Cortex of kidney (tissue), 1 donor: ENCODE measurements at places on chromosomes 13 and 19.

DNA sequence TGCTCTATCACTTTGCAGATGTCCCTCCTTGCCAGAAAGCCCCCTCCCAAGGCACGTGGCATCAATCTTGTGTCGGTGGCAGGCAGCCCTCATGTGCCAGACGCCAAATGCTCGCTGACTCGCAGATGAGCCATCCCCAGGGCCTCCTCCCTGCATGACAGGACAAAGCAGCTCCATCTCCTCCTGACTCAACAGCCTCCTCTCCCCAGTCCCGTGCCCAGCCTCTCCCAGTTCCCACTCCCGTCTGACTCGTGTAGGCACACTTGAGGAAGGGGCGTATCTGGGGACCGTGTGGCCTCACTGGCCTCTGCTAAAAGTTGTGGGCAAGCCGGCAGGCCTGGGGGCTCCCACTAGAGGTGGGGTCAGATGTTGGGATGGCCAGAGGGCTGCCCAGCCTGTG lies 133.6 kb downstream of the STK24 start:
- DNase-seq = no peak

DNA sequence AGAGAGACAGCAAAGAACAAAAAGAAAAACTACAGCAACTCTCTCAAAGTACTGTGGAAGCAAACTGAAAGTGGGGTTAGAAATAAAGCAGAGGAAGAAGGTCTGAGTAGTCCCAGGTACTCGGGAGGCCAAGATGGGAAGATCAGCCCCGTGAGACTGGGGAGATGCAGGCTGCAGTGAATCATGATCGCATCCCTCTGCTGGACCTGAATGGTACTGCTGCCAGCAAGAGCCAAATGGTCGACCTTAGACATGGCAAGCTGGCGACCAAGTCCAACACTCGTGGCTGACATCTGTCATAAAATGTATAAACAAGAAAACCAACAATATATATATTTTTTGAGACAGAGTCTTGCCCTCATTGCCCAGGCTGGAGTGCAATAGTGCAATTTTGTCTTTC lies 33.7 kb upstream of the ZNF724 start:
- no peak for DNase-seq

DNA sequence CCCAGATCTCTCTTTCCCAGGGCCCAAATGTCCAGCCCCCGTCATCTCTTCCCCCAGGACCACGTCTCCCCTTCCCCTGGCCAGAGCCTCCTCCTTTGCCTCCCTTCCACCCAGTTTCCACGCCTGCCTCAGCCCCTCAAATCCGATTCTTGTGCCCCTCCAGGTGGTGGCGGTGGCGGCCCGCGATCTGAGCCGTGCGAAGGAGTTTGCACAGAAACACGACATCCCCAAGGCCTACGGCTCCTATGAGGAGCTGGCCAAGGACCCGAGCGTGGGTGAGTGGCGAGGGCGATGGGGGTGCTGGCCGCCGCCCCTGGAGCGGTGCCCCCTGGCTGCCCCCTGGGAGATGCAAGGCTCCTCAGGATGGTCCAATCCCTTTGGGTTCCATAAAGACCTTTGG lies 1.3 kb downstream of the DHDH start:
- no peak for DNase-seq

- DNase-seq = no peak
Measured at GRCh38 chr13:23384111-23384510, 49.4 kb downstream of the SACS start.

DNA sequence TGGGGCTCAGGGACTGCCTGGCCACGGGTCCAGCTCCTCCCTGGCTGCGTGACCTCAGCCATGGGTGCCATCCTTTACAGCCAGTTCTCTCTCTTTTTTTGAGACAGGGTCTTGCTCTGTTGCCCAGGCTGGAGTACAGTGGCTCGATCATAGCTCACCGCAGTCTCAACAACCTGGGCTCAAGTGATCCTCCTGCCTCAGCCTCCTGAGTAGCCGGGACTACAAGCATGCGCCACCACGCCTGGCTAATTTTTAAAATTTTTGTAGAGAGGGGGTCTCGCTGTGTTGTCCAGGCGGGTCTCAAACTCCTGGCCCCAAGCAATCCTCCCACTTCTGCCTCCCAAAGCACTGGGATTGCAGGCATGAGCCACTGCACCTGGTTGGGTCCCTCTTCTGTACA lies 75.4 kb downstream of the PTPRS start:
- no peak for DNase-seq

- DNase-seq = no peak
Measured at GRCh38 chr13:30869491-30869890, 36.6 kb upstream of the MEDAG start.

GRCh38 chr13:52452470-52452869 lies 2.0 kb upstream of the VPS36 start:
- DNase-seq = no peak

DNA sequence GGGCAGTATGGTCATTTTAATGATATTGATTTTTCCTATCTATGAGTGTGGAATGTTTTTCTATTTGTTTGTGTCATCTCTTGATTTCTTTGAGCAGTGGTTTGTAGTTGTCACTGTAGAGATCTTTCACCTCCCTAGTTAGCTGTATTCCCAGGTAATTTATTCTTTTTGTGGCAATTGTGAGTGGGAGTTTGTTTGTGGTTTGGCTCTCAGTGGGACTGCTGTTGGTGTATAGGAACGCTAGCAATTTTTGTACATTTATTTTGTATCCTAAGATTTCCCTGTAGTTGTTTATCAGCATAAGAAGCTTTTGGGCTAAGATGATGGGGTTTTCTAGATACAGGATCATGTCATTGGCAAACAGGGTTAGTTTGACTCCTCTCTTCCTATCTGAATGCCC lies 28.9 kb downstream of the NBEA start:
- no peak for DNase-seq

DNA sequence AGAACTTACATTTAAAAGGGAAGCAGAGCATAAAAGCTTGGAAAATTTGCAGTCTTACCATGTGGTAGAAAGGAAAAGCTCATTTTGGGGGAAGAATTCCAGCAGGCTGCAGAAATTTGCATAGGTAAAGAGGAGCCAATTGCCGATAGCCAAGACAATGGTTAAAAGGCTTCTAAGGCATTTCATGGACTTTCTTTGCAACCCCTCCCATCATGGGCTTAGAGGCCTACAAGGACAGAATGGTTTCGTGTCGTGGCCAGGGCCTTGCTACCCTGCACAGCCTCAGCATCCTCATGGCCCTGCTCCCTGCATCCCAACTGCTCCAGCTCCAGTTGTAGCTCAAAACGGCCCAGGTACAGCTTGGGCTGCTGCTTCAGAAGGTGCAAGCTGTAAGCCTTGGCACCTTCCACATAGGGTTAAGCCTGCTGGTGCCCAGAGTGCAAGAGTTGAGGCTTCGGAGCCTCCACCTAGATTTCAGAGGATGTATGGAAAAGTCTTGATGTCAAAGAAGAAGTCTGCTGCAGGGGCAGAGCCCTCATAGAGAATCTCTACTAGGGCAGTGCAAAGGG lies 420.3 kb downstream of the PCDH17 start:
- no peak for DNase-seq

- no peak for DNase-seq
Measured at GRCh38 chr19:16218851-16219250, 21.1 kb downstream of the AP1M1 start.

- no peak for DNase-seq
Measured at GRCh38 chr13:62014299-62014698, 598.6 kb upstream of the PCDH20 start.

DNA sequence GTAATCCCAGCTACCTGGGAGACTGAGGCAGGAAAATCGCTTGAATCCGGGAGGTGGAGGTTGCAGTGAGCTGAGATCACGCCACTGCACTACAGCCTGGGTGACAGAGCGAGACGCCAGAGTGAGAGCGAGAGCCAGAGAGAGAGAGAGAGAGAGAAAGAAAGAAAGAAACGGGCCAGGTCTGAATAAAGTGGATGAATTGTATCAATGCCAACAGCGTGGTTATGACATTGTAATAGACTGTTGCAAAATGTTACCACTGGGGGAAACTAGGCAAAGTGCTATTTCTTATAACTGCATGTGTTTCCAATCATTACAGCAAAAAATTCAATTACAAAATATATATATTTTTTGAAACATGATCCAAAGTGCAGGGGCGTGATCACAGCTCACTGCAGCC lies 11.8 kb upstream of the BTBD2 start:
- no peak for DNase-seq

DNA sequence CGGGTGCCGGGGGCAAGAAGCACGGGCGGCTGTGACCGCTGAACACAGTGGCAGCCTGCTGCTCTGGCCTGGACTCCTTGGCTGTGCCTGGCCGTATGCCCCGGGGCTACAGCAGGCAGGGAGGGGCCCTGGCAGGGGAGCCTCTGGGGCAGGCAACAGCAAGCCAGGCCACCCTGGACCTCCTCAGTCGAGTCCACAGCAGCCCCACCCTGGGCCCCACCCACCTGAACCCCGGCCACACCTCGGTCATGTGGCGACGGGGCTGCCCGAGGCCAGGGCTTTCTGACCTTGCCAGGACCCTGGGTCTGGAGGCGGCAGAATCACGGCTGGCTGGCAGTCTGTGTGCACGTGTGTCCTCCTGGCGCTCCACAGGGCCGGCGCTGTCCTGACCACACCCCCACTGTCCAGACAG lies 8.7 kb downstream of the CILP2 start:
- no peak for DNase-seq

DNA sequence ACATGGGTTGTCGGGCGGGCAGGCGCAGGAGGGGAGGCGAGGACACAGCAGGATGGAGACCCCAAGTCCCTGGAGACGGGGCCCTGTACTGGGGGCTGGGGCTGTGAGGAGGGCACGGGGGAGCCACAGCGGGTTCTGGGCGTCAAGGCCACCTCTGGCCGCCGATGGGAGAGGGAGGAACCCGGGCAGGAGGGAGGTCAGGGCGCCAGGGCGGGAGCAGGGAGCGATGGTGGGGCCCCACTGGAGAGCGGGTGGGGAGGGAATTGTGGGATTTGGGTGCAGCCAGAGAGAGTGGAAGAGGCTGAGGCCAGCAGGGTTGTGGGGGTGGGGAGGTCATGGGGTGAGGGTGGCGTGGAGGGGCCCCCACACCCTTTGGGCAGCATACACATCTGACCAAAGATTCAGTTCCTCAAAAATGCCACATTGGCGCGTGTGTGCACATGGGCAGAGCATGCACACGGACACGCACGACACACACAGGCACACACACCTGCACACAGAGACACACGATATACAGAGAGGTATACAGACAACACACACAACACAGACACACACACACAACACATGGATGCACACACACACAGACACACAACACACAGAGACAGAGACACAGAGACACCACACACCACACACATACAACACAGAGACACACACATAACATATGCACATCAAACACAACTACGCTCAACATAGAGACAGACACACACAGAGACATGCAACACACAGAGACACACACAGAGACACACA lies 54.9 kb downstream of the AP1M1 start:
- DNase-seq = no peak

GRCh38 chr19:2254064-2254872 lies 1.9 kb downstream of the JSRP1 start:
- DNase-seq = no peak

DNA sequence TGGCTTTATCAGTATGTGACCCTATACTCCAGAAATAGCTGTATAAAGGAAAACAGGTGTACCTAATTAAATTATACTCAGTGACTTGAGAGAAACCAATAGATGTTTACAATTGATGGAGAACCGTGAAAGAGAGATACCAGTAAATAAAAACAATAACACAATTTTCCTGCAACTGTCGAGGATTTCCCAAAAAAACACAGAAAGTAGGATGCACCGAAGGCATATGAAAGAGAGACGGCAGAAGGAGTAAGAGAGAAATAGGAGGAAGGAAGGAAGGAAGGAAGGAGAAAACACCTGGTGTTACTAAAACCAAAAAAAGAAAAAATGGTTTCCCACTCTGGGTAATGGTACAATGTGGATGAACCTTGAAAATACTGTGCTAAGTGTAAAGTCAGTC lies 6.8 kb upstream of the ZNF229 start:
- no peak for DNase-seq

- DNase-seq = no peak
Measured at GRCh38 chr19:12828494-12828893, 5.9 kb downstream of the RTBDN start.

- no peak for DNase-seq
Measured at GRCh38 chr13:44244288-44244687, 129.3 kb upstream of the SERP2 start.

DNA sequence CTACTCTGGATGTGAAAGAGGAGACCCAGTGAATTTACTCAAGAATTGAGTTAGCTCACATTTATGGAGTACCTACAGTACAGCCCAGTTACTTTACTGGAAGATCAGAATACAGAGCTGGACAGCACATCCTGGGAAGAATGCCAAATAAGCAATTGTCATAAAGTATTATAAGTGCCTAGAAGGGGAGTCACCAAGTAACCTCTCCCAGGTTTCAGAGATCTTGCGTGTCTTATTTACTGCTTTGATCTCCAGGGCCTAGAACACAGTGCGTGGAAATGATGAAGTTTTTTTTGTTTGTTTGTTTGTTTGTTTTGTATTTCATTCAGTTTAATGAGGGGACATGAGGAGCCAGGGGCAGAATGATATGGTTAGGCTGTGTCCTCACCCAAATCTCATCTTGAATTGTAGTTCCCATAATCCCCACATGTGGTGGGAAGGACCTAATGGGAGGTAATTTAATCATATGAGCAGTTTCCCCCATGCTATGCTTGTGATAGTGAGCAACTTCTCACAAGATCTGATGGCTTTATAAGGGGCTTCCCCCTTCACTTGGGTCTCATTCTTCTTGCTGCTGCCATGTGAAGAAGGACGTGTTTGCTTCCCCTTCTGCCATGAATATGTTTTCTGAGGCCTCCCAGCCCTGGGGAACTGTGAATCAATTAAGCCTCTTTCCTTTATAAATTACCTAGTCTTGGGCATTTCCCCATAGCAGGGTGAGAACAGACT lies 5.2 kb downstream of the GARRE1 start:
- DNase-seq = no peak

- no peak for DNase-seq
Measured at GRCh38 chr13:80979035-80979641, 638.2 kb upstream of the SPRY2 start.

GRCh38 chr19:38276942-38277517 lies 12.7 kb downstream of the SPINT2 start:
- no peak for DNase-seq

DNA sequence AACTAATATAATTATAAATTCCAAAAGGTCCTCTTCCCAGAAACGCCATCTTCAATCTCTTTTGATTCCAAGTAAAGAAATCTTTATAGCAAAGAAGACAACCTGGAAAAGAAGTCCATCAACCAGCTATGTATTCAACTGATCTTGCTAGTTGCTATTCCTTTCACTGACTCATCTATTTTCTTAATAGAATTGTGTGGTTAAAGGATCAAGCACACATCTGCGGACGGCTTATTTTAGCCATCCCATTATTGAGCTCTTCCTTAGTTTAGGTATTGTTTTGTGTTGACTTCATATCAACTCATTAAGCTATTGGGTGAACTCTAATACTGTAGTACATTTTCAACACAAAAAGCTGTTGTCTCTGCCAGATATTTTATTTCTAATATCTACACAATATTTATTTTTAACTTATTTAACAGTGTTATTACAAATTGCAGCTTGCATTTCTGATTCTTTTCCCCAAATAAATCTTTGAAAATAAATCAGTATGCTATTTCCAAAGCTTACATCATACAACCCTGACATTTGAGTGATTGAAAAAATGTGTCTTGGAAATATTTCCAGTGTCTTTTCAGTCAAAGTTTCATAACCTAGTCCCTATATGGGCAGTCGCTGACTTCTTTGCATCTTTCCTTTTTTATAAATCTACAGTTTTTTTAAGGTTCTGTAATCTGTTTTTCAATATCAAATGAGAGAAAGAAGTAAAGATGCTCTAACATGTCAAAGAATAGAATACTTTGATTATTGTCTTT lies 158.8 kb upstream of the SPRY2 start:
- no peak for DNase-seq

- no peak for DNase-seq
Measured at GRCh38 chr13:98233127-98233526, 56.1 kb upstream of the RNF113B start.
